ENCODE measurements at places on chromosomes 16 and 17.

GRCh38 chr17:42566215-42566882 is 551 bp upstream of the MLX start:
- DNase-seq = no peak

DNA sequence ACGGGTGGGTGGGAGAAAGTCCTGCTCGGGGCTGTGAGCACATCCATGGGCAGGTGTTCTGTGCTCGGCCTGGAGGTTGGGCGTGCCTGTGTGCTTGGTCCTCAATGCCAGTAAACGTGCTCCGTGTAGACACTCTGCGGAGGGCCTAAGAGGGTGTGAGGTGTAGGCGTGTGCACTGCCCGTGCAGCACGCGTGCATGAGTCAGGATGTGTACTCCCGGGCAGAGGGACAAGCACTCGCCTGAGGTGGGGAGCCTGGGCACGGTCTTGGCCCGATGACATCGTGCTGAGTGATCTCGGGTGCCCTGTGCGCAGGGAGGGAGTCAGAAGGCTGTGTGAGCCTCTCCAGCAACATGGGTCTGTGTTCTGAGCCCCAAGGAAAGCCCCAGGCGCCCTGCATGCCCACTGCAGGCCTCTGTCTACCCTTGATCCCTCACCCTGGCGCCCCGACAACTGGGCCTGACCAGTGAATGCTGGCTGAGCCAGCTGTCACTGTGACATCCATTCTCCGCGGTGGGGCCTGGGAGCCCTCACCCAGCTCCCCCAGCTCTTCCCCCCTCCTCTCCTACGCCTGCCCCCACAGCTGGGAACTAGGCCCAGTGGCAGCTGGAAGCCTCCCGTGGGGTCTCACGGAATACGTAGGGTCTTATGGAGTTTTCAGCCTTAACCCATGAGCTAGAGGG is 23.5 kb upstream of the NXPH3 start:
- DNase-seq = no peak

DNA sequence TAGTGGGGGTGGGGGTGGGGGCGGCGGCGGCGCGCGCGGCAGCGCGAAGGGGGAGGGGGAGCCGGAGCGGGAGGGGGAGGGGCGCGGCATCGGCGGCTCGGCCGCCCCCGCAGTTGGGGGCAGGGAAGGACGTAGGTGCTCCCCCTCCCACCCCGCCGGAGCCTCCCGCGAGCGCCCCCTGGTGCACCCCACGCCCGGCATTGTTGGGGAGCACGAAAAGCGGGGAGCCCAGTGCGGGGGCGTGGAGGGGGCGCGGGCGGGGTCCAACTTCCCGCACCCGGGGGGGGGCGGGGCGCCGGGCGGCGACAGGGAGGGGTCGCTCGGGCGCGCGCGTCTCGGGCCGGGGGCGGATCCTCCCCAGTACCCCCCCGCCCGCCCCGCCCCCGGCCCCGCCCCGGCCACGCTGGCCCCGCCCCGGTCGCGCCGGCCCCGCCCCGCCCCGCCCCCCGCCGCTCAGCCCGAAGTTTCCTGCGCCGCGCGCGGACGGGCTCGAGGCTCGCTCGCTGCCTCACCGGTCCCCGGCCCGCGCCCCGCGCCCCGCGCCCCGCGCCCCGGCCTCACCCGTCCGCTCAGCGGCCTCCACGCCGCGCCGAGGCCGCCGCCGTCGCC is at the start of gene CACNA1H:
Gene CACNA1H (plus strand): TSS at position 456 of the 609 bp plus-strand sequence. CDS start 632 bp downstream, outside the sequence.
- DNase-seq = peak; percentile 3

GRCh38 chr17:55584055-55584685 is 72.9 kb upstream of the SMIM36 start:
- no peak for DNase-seq

- DNase-seq = no peak
Observed at GRCh38 chr16:26441178-26441577, 625.5 kb upstream of the C16orf82 start.

GRCh38 chr16:80680839-80681238 is 123.6 kb downstream of the CDYL2 start:
- no peak for DNase-seq

GRCh38 chr17:17836818-17837379 is at the start of gene SREBF1:
Gene SREBF1, minus strand, starts transcription at chr17:17836986. Its CDS starts 169 bp downstream, at chr17:17836817.
- peak; percentile 66 for DNase-seq

GRCh38 chr16:269061-269796 is 6.5 kb downstream of the RGS11 start:
- DNase-seq = no peak

GRCh38 chr17:60712675-60713074 is 35.0 kb downstream of the BCAS3 start:
- no peak for DNase-seq

GRCh38 chr17:37708008-37708615 is 36.7 kb downstream of the HNF1B start:
- DNase-seq = no peak

- no peak for DNase-seq
Observed at GRCh38 chr16:58002416-58002800, 1.2 kb downstream of the USB1 start.

DNA sequence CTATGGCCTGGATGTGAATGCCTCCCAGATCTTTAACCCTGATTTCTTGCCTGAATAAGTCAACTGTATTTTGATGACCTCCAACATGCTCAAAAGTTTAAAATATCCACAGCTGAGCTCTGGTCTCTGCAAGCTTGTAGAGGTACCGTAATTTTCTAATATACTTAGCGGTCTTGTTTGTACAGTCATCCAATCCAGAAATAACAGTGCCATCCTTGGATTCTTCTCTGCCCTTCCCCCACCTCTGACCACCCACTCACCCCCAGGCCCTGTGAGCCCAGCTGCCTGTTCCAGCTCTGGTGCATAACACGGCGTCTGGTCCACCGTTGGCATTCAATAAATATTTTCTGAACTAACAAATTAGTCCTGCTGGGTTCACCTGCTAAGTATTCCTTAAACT is 113.1 kb downstream of the SDK2 start:
- DNase-seq = no peak

DNA sequence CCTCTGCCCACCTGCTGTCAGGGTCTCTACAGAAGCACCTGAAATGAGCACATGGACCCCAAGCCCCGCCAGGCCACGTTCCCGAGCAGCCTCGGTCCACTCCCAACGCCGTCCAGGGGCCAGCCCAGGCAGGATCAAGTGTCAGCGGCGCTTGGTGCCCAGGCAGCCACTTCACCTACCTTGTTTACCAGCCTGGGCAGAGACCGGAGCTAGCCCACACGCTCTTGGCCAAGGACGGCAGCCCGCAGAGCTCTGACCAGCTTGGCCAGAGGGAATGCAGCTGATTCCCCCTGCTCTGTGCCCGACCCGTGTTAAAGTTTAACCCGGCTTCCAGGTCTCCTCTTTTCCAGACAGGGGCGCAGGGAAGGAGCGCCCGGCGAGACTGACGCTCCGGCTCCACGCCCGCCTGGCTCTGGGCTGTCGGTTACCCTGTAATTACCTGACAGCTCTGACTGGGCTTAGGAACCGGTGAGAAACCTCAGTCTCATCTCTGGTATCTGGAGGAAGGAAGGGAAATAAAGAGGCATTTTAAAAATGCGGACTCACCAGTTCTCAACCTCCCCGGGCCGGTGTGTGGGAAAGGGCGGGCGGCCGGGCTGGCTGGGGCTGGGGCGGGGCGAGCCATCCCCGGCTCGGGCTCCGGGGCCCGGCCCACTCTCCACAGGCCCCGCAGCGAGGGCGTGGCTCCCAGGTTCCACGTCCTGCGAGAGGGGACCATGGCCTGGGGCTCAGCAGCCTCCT is 4.6 kb downstream of the KIFC3 start:
- DNase-seq = no peak

- DNase-seq = no peak
Observed at GRCh38 chr16:28139530-28139929, 72.2 kb downstream of the XPO6 start.

DNA sequence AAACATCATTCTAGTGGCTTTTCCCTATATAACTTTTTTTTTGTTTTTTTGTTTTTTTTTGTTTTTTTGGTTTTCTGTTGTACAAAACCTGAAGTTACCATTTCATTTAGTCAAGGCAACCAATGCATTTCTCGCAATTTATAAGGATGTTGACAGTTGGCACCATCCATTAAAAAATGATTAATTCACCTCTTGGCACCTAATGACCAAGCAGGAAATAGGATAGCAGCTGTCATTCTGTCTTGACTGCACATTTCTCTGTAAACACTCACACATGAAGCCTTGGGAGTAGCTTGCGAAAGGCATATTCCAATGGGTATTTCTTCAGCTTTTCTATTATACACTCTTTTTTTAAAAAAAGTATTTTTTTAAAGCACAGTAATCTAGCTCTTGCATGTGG is 77.5 kb downstream of the SYCE1L start:
- DNase-seq = no peak

DNA sequence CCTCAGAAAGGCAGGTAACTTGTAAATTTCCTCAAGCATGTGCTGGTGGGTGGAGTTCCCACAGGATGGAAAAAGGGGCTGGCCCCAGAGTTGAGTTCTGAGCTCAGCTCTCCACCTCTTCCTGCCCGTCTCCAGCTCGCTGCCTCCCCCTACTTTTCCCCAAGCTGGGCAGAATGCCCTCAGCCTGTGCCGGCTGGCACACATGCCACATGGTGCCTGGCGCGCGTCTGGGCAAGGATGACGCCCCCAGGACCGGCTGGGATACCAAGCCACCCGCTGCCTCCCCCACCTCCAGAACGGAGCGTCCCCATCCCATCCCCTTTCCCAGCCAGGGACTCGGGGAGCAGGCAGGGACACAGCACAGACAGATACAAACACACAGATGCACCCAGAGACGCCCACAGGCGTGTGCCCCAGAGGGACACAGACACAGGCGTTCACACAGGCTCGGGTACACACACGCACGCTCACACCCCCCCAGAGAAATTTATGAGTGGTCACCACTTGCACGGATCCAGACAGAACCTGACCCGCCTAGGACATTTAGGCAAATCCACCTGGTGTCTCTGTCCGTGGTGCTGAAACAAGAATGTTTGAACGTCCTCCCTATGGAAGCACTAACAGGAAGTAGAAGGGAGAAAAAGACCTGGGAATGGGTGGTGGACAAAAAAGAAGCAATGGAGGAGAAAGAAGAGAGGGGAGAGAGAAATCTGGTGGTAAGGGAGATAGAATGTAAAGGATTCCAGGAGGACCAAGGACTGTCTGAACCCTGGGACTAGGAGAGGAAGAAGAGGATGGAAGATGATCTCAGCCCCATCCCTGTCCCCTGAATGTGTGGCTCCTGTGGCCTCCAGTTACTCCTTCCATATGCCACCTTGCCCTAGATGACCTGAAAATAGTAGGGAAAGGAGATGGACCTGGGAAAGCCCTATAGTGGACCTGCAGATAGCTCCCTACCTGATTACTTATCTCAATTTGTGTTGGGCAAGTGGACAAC is 15.5 kb downstream of the NEUROD2 start:
- peak; percentile 61 for DNase-seq

- DNase-seq = peak; percentile 19
Observed at GRCh38 chr16:69003500-69003899, 102.0 kb upstream of the HAS3 start.

DNA sequence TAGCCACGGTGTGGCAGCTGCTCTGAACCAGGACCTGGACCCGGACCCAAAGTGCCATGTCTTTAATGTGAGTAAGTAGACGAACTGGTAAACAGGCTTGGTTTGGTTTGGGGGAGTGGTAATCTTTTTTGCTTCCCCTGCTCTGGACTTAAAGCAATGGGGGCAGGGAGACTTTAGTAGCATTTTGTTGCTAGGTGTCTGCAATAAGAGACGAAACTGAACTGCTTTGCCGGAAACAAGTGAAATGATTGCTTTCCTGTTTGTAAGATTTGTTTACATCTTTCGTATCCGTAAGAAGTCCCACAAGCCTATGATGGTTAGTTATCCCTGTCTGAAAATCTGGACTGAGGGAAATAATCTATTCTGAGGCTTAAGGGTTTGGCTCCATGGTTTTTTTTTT is 21.5 kb downstream of the PRCD start:
- no peak for DNase-seq

- no peak for DNase-seq
Observed at GRCh38 chr17:18027280-18027679, 11.7 kb downstream of the ATPAF2 start.

- peak; percentile 46 for DNase-seq
Observed at GRCh38 chr17:82412535-82413520, 5.3 kb upstream of the HEXD start.

- DNase-seq = no peak
Observed at GRCh38 chr16:29744541-29745101, 1.2 kb downstream of the C16orf54 start.

DNA sequence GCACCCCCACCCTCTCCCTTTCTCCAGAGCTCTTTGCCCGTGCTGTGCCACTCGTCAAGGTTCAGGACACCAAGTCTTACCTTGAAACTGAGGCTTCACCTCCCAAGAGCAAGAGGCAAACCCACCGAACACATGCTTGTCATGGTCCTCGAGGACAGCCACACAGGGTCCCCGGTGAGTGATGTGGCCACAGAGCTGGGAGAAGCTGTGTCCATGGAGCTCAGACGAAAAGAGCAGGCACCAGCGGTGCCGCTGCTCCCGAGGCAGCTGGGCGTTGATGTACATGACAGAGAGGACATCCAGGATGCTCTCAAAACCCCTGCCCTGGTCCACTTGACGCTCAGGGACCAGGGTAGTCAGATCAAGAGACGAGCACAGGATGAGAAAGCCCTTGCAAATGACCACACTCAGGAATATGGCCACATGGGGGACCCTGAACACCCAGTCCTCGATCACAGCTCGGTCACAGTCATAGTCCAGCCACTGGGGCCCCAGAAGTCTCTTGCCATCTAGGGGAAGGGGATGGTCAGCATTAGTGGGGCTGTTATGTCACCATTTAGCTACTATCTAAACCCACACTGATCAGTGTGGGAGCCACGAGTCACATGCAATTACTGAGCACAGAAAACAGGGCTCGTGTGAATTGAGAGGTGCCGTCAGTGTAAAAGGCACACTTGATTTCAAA is 17.8 kb downstream of the MEAK7 start:
- no peak for DNase-seq

DNA sequence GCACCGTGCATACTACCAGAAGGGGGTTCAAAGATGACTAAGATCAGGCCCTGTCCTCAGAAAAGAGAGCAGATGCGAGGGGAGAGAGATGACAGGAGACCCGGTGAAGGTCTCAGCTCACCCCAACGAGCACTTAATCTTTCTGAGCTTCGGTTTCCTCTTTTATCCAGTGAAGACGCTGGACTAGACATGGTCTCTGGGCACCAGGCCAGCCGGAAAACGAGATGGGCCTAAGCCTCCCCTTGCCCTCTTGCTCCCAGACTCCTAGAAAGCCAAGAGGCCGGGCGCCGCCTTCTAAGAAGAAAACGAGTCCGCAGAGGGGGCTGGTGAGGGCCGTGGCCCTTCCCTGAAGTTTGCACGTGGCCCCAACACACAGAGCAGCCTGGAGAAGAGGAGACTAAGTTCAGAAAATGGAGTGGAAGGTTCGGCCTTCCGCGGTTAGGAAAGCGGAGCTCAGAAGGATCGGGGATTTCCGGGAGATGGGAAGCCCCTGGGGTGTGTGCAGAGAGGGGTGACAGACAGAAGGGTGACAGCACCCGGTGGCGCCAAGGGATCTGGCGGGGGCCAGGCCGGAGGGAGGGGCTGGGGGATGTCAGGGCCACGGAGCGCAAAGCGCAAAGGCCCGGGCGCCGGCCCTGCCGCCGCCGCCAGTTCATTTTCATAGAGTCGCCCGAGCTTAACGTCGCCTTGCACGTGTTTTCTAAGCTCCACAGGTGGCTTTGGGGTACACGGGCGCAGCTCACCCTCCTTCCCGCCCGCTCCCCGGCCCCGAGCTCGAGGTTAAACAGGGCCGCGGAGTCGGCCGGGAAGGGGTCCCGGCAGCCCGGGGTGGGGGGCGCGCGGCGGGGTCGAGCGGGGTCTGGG is 42.1 kb upstream of the BHLHA9 start:
- DNase-seq = no peak

- no peak for DNase-seq
Observed at GRCh38 chr17:59149051-59149450, 5.9 kb downstream of the SKA2 start.

- peak; percentile 54 for DNase-seq
Observed at GRCh38 chr17:9522074-9522473, 53.5 kb downstream of the STX8 start.

- no peak for DNase-seq
Observed at GRCh38 chr16:11784038-11784369, 13.1 kb downstream of the ZC3H7A start.
